GM12891 (cell line): ENCODE measurements at places on chromosomes 1 and 21.

DNA sequence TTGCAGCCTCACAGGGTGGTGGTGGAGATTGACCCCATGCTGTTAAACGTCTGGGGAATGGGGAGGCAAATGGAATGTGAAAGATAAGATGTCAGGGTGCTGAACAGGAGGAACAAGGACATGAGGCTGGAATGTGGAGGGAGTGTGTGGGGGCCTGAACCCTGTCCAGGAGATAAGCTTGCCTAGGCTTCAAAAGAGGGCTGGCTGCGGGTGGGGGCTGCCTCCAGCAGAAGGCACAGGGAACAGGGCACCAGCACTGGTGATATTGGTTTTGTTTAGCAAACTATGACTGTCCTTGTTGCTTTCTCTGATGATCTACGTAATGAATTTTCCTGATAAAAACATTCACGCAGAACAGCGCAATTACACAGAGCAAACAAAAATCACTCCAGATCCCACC is 52.4 kb upstream of the LRP8 start:
- DNase-seq = no peak

DNA sequence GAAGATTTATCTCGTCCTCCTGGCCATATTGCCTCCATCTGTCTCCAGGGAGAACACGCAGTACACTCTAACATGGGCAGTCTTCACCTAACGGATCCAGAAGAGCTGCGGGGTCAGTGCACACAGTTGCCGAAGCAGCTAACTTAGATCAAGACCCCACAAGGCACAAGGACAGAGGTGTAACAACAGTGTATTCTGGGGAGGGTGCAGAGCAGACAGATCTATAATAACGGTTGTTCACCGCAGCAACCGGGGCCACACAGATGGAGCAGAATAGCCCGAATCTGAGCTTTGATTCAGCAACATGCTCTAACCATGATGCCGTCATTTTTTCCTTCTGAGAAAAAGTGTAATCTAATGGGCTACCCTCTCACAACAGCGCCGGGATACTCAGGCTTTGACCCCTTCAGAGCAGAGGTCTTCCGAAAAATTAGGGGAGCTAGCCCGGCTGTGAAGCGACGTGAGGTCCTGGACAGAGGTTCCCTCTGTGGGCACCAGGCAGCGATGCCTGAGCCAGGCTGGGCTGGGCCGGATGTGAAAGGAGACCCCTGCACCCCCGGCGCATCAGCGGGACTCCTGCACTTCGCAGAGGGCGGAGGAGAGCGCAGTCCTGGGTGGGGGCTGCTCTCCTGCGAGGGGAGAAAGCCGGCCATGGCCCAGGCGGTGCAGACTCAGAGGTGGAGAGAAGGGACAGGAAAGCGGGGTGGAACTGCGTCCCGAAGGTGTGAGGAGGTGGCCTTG is 57.5 kb downstream of the BCL9 start:
- DNase-seq = no peak

DNA sequence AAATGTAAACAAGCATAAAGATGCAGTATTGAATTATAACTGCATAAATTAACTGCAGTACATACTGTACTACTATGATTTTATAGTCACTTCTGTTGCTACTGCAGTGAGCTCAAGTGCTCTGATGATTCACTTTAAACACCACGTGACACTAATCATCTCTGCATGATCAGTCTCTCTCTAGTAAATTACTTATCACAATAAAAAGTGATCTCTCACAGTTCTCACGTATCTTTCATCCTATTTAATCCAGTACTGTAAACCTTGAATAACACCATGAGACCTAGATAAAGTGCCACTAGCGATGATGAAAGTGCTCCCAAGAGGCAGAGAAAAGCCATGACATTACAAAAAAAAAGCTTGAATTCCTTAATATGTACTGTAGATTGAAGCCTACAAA is 1242.0 kb downstream of the AMY1C start:
- no peak for DNase-seq

GRCh38 chr1:117106478-117106877 is 15.1 kb downstream of the TRIM45 start:
- DNase-seq = no peak

DNA sequence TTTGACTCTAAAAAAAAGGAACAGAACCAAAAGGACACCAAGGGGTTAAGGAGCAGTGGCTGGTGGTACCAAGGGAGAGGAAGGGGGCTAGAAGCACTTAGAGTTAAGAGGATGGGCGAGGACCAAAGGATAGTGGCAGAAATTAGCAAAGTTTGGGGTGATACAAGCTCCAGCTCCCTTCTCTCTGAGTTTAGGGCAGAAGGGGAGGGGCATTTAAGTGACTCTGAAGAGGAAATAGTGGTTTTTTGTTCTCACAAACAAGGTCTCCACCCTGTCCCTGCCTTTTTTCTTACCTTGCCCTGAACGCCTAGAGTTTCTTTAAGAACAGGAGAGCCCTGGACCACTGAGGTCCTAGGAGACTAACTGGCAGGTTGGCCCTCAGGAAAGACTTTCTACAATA is 3.3 kb downstream of the CDC42SE1 start:
- no peak for DNase-seq

- DNase-seq = no peak
Observed at GRCh38 chr1:233652526-233652925, 38.6 kb downstream of the KCNK1 start.

DNA sequence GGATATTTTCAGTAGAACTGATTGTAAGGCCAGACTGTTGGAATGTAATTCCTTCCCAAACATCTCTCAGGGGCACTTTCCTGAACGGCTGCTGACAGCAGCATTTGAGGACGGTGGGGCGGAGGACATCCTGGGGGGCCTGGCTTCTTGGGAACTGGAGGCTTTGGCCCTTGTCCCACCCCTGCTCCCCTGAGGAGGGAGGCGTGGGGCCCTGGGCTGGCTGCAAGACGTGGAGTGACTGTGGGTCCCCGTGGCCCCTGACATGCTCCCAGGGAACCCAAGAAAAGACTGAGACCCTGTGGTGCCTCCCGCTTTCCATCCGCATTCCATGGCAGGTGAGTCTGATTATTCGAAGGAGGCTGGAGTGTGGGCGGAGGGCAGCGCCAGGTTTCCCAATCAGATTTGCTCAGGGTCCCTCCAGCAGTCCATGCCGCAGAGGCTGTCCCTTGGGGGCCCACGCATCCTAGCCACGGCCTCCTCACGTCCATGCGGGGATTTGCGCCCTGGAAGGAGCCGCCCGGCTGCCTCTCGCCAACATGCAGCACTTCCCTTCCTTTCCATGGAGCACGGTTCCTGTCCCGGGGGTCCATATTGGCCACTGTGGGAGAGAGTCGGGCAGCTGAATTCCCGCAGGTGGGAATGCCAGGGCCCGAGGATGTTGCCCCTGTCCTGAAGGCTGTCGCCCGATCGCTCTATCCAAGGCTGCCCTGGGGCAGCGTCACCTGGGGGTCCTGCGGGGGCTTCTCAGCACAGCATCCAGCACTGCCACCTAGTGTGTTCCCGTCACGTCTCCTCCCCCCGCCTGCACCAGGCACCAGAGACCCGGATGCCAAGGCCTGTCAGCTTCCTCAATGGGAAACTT is 69.0 kb downstream of the FAAP20 start:
- DNase-seq = no peak

DNA sequence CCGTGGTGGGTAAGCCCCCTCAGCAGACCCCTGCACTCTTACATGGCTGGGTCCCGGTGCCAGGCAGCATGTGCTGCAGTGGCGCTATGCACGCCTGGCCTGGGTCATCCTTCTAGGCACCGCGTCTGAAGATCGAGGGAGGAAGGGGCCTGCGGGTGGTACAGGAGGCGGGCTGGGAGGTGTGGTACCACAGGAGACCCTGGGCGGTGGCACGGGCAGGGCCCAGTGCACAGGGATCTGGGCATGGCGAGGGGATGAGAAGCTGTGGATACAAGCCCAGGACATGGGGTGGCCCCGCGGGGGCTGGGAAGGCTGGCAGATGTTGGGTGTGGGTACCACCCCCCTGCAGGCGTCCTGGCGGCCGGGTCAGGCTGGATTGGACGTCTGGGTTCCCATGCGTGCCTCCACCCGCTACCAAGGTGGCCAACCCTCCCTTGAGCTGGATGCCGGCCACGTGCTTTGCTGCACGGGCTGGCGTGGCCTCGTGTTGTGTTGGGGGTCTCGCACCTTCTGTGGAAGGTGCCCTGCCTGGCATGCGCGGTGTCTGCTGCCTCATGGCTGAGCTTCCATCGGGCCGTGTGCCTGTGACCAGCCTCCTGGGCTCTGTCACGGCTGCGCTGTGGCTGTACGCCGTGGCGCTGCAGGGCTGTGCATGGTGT is 19.7 kb downstream of the CFAP410 start:
- no peak for DNase-seq

GRCh38 chr1:67677408-67677807 is 7.6 kb upstream of the GADD45A start:
- DNase-seq = no peak

DNA sequence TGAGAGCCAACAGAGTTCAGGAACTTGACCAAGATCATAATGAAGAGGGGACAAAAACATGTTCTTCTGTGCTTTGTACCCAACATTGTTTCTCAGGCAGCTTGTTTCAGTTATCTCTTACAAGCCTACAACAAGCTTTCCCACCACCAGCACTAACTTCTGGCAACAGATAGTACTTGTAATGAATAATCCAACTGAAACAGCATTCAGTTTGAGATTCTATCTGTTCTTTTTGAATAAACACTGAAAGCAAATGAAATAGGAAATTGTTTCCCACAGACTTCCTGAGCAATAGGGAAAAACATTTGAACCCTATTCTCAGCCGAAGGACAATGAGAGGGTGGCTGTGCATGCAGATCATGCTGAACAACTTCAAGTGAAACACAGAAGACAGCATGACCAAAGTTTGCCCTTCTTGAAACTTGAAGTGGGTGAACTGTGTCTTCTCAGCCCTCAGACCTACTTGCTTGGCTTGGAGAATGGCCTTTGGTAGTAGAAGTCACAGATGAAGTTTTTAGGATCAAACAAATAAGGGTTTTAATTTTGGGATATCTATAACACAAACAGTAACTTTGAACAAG is 11.2 kb upstream of the HOOK1 start:
- DNase-seq = no peak

- DNase-seq = no peak
Observed at GRCh38 chr1:157659576-157660247, 40.9 kb downstream of the FCRL3 start.

DNA sequence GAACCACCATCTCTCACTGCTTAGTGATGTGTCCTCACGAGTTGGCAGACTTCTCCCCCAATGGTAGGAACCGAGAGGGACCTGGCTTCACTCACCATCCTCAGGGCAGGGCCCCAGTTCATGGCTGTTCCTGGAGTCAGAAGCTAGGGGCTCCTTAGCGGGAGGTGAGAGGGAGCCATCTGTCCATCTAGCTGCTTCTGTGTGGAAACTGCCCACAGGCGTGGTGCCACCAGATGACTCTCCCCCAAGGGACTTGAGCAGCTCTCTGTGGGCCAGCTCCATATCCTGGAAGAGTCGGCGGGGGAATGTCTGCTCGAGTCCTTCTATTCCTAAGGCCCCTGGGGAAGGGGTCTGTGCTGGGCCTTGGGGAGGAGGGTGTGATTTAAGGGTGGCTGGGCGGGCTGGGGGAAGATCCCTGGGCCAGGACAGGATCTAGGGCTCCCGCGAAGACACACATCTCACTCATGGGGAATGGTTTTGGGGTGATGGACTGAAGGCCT is 16.3 kb downstream of the LRRC71 start:
- DNase-seq = no peak

DNA sequence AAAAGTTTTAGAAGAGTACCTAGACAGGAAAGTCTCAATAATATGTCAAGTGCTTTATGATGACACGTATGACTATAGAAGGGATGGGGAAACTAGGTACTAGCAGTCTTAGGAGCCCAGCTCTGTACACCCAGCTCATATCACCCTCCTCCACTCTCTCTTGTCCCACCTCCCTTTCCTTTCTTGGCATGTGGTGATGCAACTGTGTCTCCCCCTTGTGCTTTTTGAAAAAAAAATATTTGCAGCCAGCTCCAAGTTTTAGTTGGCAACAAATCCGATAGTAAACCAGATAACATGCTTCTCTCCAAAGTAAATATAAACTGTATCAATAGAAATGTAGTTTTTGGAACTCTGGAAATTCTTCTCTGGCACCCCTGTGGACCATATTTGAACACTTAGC is 280.7 kb downstream of the PDE4B start:
- DNase-seq = no peak

DNA sequence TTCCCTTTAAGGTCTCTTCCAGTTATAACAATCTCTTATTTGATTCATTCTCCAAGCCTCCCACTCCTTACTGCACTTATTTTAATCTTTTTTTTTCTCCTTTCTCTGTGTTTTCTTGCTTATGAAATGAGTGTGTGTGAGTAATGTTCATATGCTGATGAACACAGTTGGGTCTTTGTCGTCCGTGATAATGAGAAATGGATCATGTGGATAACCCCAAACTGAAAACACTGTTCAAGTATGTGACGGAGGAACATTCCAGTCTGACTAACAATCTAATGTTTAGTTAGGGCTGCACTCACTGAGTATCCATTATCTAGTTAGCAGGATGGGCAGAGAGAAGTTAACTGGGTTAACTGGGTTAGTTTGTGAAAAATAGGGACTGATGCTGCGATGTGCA is 253.1 kb upstream of the DUSP10 start:
- no peak for DNase-seq

GRCh38 chr1:115757326-115757725 is 11.2 kb downstream of the CASQ2 start:
- no peak for DNase-seq

DNA sequence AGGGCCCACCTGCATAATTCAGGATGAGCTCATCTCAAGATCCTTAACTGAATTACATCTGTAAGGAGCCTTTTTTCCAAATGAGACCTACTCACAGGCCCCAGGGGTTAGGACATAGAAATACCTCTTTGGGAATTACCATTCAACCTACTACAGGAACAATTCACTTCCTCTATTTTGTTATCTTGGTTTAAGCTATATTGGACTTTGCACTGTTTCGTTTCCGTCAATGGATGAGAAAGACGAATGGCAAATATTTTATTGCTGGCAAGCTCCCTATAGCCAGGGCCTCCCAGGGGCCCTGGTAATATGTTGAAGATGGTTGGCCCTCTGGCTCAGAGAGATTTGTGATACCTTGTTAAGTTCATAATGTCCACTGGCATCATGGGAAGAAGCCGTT is 384.2 kb upstream of the DUSP10 start:
- no peak for DNase-seq

- DNase-seq = no peak
Observed at GRCh38 chr1:220787069-220787619, 431 bp downstream of the MTARC1 start.

- no peak for DNase-seq
Observed at GRCh38 chr1:155974208-155975115, 3.9 kb downstream of the ARHGEF2 start.

DNA sequence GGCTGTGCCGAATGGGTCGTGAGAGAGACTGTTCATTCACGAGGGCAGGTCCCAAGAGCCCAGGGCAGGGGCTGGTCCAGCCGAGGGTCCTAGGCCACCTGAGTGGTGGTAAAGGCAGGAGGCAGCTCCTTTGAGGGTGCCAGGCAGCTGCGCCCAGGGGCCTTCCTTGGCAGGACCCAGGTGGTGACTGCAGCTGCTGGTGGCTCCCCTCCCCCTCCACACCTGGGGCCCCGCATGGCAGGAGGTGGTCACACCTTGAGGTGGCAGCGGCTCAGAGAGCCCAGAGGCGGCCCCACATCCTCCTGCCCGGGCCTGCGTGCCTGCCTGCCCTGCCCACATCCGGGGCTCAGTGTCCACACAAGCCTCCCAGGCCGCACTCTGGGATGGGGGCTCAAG is 9.8 kb upstream of the PLCH2 start:
- no peak for DNase-seq
